ENCODE measurements at places on chromosomes 1 and 21.

DNA sequence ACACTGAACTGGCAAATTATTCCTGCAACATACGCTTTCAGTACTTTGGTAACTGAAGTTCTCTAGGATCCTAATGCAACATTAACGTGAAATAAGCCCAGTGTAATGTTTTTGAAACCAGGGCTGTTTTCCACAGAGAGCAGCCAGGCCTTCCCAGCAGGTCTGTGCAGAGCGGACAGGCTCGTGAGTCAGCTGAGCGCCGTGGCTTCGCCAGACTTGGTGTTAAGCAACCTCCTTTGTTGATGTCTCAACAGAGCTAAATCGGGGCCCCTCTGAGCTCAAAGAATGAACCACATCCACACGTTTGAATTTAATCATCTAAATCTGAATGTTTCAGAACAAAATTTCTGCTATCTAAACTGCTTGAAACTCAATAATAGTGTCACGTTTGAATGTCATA, 181.8 kb upstream of the FMN2 start:
- peak; percentile 89 for DNase-seq

- no peak for DNase-seq
Measured at GRCh38 chr1:29785137-29785527, 548.8 kb downstream of the PTPRU start.

- DNase-seq, result peak; percentile 60
Measured at GRCh38 chr1:229579059-229579673, 20.7 kb upstream of the ABCB10 start.

GRCh38 chr21:39062196-39062595, 121.1 kb downstream of the PSMG1 start:
- DNase-seq, result no peak

- DNase-seq, result peak; percentile 74
Measured at GRCh38 chr1:43991476-43992231, at the start of gene CCDC24. Gene CCDC24 (plus strand): TSS chr1:43991599. CDS start chr1:43991879, 280 bp downstream.

DNA sequence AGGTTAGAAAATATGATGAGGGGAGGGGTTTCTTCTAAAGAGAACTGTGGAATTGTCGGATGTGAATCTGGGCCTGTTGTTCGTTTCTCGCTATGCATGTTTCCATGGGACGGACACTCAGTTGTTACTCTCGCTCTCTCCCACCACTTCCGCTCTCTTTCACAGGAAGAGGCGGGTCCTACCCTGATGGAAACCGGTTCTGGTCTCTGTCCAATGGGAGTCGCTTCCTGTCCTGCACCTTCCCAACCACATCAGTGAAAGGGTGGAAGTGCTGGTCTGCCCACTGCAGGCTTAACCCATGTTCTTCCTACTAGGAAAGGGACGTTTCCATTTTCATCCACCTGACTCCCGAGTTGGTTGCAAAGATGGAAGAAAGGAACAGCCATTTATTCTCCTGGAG, 119.4 kb downstream of the KCNJ15 start:
- no peak for DNase-seq

- no peak for DNase-seq
Measured at GRCh38 chr21:41833497-41834115, 45.5 kb downstream of the PRDM15 start.

DNA sequence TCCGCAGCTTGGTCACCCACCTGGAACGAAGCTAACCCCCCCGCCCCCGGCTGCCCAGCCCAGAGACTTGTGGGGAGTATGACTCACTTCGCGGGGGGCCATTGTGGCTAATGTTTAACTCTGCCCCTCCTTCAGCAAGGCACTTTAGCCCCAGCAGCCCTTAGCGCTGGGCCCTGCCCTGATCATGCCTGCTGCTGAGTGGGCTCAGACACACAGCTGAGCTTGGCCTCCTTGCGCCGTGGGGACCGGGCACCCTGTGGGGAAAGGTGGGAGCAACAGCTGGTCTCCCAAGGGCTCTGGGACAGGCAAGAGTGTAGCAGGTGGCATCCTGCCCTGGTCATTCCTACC, 6.3 kb upstream of the LAD1 start:
- no peak for DNase-seq

GRCh38 chr1:23278717-23279116, 61.4 kb upstream of the HTR1D start:
- DNase-seq, result no peak

DNA sequence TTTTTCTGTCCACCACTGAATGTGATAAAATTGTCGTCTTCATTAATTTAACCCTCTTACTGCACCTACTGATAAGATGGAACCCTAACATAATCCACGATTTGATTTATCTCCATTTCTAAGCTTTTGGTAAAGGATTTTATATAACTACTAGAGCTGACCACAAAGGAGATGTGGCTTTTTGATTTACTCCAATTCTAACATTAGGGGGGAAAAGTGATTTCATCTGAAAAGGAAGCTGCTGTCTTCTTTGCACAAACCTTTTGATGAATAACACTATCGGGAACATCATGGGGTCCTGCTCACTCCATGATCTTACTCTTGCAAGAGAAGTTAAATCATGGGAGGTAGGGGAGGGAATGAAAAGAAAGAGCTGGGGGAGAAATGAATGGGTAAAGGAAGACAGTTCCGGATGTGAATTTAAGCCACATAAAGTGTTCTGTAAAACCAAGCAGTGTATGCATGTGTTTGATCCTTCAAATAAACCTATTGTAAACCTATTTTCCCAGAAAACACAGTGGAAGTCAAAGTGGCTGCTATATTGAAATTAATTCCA, 161.8 kb downstream of the GABPA start:
- no peak for DNase-seq

GRCh38 chr1:44594353-44594752, 79.9 kb downstream of the TMEM53 start:
- no peak for DNase-seq

DNA sequence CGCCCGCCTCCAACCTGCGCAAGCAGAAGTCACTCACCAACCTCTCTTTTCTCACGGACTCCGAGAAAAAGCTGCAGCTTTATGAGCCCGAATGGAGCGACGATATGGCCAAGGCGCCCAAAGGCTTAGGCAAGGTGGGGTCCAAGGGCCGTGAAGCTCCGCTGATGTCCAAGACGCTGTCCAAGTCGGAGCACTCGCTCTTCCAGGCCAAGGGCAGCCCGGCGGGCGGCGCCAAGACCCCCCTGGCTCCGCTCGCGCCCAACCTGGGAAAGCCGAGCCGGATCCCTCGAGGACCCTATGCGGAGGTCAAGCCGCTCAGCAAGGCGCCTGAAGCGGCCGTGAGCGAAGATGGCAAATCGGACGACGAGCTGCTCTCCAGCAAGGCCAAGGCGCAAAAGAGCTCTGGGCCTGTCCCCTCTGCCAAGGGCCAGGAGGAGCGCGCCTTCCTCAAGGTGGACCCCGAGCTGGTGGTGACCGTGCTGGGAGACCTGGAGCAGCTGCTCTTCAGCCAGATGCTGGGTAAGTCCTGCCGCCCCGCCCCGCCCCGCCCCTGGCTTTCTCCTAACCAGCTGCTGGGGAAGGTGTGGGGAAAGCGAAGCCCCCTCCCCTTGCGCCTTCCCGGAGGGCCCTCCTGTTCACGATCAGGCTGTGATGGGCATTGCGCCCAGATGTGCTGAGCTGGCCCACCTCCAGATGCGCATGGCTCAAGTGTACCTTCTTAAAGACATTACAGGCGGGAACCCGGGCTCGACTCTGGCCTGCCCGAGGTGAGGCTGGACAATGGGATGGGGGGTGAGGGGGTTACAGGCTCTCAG, 110.2 kb downstream of the NAV1 start:
- no peak for DNase-seq

- DNase-seq, result no peak
Measured at GRCh38 chr1:228860911-228861831, 125.9 kb downstream of the RHOU start.

DNA sequence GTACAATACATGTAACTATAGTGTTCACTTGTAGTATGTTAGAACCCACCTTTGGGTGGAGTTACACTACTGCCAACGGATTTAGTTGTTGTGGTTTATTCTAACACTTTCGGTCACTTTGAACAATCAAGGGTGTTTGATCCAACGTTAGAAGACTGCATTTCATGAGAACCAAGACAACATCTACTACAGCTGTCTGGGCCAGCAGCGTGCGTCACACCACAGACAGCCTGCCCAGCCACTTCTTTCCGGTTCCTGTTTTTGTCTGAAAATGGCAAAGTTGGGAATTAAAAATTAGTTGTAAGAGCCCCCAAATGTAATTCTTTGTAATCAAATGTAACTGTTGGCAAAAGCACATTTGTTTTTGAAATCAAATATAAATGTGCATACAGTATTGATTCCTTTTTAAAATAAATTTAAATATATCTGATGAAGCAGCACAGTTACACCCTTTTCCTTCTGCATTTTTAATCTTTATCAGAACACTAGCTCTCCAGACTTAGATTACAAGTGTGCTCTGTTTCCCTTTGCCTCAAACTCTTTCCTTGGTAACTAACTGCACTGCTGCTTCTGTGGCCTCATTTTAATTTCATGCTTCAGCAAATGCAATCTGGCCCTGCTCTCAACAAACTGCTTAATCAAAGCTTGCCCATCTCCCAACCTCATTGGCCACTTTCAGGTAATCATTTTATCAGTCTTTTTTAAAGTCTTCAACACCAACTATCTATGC, 86.6 kb upstream of the DPH5 start:
- DNase-seq, result no peak

DNA sequence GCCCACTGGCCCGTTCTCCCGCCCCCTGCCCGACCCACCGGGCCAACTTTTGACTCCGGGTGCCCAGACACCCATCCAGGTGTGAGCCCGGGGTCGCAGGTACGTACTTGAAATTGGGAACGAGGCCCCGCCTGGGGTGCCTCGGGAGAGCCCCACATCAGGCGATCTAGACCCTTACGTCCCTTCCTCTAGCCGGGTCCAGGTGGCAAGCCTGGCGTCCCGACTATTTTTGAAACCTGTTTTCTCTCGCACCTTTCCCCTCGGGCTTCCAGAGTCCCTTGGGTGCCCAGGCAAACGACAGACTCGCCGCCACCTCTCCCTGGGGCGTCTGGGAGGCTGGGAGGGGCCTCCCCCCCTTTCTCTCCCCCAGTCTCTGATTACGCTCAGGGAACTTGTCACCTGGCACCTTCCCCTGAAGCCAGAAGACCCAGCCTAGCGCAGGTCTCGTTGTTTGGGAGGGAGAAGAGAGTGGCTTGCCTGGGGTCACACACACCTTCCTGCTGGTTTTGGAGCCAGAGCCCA, 898 bp downstream of the LDLRAP1 start:
- DNase-seq, result no peak

- DNase-seq, result no peak
Measured at GRCh38 chr1:11611638-11612327, 42.4 kb downstream of the FBXO2 start.

- DNase-seq, result no peak
Measured at GRCh38 chr1:221217029-221217428, 337.8 kb downstream of the HLX start.

Data from HL-60 (cell line).